ENCODE measurements at places on chromosomes 5 and 9.

GRCh38 chr9:99294850-99295461 lies 72.9 kb downstream of the SEC61B start:
- DNase-seq, result no peak

DNA sequence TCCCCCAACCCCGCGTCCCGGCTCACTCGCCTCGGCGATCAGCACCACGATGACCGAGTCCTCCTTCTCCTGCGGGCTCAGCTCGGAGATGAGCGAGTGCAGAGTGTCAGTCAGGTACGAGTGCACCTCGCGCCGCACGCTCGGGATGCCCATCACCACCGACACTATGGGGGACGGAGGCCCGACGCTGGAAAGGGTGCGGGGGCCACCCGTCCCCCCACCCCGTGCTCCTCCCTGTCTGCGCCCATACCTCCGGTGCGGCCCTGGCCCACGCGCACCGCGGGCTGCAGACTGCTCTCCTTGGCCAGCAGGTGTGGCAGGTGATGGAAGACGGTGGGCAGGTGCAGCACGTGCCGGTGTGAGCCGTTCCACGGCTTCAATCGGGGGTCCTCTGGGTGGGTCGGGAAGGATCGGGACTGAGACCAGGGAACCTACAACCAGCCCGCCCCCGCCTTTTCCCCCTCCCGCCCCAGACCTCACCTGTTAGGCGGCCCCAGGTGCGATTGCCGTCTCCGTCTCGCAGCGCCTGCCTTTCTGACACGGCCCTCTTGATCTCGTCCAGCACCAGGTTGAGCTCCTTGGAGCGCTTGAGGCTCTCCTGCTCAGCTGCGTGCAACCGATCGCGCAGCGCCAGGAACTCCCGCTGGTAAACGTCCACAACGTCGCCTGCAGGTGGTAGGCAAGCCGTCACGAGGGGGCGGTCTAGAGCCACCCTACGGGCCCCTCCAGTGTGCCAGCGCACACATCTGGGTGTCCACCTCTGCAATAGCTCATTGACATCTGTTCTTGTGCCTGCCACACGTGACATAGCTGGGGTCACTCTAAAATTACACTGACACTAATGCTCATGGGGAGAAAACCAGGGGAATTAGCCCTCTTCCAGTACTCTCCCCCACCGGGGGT lies 5.1 kb downstream of the MGAT4B start:
- DNase-seq, result peak; percentile 96

GRCh38 chr9:136340356-136341041 lies 13.2 kb downstream of the GPSM1 start:
- DNase-seq, result no peak

DNA sequence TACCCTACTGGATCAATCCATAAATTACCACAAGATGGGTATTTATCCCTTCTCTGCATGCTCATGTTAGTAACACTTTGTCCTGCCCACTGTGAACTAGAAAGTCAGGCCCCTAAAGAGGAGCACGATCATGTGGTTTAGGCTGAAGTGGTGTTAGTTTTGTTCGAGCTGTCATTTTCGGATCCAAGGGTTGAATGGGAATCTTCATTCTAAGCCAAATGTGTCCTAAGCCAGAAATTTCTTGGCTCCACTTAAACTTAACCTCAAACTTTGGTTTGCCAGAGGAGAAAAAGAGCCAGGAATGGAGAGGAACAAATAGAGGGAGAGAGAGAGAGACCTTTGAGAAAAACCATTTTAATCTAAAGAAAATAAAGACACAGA lies 837.7 kb upstream of the ZNF608 start:
- DNase-seq, result no peak

DNA sequence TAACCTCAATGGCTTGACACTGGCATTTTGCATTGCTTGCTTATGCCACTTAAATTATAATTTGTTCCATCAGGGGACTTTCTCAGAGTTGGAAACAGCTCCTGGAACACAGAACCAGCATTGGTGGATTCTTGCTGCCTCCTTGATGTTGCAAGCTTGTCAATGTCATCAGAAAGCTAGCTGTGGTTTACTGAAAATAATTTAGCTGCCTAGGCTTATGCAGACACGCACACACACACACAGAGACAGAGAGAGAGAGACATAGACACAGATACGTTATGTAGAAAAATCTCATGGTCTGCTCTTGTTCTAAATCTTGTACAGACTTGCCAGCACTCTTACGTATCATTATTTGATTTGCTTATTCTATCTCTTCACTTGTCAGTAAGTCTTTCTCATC lies 78.0 kb downstream of the HMHB1 start:
- no peak for DNase-seq

DNA sequence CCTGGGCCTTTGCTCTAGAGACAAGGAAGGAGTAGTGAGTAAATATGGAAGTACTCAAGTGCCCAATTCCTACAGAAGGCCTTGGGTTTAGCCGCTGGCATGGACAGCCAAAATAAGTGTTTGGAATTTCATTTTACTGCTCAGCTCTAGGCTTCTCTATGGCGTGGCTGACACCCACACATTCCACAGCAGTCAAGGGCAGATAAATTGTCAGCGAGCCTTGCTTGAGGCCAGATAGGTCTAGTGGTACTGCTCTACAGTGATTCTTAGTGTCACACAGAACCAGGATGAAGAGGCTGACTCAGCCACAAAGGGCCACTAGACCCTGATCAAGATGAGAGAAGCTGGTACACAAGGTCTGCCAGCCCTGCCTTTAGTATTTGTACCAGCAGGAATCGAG lies 111.0 kb upstream of the NFIB start:
- no peak for DNase-seq

DNA sequence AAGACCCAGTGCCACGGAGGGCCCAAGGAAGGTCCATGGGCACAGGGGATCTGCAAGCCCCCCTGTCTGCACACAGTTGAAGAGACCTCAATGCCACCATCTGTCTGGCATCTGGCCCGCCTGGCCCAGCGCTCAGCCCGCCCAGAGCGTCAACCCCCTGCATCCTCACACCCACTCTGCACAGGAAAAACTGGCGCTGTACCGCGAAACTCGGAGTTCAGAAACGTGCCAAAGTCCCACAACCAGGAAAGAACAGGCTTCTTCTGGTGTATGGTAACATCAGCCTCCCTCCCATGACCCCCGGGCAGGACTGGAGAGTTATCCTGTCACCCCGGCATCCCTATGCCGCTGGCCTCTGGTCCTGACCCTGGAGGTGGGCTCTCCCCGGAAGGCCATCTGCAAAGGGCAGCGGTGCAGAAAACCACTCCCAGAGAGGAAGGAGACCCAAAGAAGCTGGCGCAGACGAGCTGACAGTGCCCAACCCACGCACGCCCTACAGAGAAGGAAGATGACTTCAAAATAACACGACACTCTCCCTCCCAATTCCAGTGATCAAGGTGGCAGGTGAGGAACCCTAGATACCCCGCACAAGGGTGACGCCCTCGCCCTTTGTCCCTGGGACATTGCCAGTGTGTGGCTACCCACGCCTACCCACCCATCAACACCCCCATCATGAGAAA lies 18.9 kb downstream of the VAV2 start:
- no peak for DNase-seq

GRCh38 chr5:8953016-8953415 lies 592.9 kb downstream of the SEMA5A start:
- no peak for DNase-seq

- DNase-seq, result no peak
These were observed 37.4 kb downstream of the KCNIP1 start for GRCh38 chr5:170541146-170541769.

- no peak for DNase-seq
These were observed 153.6 kb upstream of the TYRP1 start for GRCh38 chr9:12539580-12539975.

Measured in HuH-7.5 (cell line).